ENCODE measurements at places on chromosomes 7 and 10.

- DNase-seq = no peak
Observed at GRCh38 chr10:125155101-125155500, 5.3 kb downstream of the CTBP2 start.

DNA sequence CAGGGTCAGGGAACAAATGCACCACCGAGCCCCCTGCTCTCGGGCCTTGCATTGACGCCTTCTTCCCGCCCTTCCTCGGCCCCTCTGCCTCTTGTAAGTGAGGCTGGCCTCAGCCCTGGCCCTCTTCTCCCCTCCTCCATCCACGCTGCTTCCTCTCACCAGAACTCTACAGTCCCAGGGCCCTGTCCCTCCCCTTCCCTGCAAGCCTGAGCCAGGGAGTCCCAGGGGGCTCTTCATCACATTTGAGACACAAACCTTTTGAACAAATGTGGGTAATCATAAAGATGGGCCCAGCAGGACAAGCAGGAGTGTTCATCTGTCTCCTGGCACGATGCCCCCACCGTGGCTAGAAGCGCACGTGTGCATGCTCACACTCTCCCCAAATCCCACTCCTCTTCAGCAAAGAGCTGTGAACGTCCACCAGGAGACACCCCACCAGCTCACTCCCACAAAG lies 57.7 kb downstream of the SLIT1 start:
- DNase-seq = no peak

DNA sequence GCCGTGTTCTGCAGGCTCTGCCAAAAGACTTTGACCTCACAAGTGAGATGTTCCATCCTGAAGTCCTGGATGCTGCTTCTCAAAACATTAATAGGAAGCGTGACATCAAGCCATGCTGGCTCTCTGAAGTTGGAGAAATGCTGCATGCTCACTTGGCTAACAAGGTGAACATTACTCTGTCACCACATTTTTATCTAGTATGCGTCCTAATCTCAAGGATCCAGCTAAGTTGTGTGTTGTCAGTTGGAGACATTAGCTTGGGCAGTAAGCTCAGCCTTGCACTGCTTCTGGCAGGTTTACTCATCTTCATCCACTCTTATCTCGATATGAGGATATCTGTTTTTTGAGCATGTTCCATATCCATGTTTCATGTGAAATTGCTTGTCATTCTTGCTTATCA lies 165.2 kb downstream of the SDK1 start:
- DNase-seq = no peak

GRCh38 chr7:112358513-112358912 lies 91.7 kb upstream of the IFRD1 start:
- DNase-seq = no peak

DNA sequence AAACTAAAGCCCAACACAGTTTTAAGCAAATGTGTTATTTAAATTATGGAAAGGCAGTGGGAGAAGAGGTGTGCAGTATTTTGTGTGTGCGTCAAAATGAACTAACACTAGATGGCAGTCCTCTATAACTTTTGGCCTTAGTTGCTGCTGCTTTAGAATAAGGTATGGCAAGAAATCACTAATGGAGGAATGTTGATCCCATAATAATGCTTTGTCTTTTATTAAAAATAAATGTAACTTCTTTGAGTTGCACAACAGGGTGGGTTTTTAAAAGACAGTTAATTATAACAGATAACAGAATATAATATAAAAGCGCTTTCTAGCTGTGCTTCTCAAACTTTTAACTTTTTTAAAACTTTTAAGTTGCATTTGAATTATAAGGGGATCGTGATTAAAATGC lies 56.4 kb downstream of the BBS9 start:
- DNase-seq = peak; percentile 9

DNA sequence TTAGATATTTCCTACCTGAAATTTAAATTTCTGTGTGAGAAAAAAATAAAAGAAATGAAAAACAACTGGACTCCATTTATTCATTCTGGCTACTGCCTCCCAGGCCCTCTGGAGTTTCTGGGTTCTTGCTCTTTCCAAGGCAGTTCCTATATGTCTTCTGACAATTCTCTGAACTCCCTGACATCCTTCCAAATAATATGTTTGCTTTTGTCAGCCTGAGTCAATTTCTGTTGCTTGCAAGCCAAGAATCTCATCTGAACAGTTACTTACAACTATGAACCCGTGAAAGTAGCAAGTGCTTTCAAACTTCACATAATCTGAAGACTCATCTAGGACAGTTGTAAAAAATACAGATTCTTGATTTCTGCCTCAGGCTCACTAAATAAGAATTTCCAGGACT lies 216.7 kb upstream of the NPVF start:
- DNase-seq = no peak

- DNase-seq = no peak
Observed at GRCh38 chr10:91171485-91171884, 49.0 kb upstream of the PCGF5 start.

- no peak for DNase-seq
Observed at GRCh38 chr7:6317797-6318438, 45.5 kb upstream of the CYTH3 start.

- DNase-seq = no peak
Observed at GRCh38 chr7:86665669-86666068, 22.0 kb downstream of the GRM3 start.

DNA sequence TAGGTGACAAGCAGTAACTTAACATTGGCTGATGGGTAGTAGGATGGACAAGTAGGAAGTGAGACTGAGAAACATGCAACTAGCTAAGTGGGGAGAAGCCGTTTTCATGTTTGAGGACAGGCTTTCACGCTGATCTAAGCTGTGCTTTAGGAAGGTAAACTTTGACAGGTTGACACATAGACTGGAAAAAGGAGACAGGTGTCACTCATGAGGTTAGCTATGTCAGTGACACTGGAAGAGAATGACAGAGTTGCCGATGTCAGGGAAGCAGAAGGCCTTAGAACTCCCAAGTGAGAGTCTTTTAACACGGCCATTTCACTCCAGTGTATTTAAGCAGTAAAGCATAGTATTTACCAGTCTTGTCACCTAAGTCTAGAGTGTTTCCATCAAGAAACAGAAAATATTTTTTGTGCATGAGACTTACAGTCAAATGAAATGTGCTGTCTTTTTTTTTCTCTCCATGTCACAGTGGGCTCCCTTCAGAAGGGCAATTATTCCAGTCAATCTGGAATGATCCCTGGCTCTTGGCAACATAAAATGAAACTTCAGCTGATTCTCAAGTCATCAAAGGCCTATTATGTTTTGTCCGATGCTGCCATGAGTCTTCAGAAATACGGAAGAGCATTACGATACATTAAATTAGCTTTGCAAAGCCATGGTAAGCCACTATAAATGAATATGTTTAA lies 20.6 kb downstream of the EDRF1 start:
- DNase-seq = no peak

DNA sequence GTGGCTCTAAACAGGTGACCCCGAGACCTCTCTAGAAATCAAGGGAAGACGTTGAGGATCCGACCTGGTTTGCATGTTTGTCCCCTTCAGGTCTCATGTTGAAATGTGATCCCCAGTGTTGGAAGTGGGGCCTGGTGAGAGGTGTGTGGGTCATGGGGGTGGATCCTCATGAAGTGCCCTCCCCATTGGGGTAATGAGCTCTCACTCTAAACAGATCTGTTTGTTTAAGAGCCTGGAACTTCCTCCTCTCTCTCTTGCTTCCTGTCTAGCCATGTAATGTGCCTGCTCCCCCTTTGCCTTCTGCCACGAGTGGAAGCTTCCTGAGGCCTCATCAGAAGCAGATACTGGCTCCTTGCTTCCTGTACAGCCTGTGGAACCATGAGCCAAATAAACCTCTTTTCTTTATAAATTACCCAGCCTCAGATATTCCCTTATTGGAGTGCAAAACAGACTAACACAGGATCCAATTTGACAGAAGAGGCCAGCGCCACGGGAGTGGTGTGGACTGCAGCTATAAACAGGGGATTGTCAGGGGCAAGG lies 10.8 kb upstream of the POLM start:
- no peak for DNase-seq

GRCh38 chr7:101179713-101180112 lies 380 bp downstream of the NAT16 start:
- DNase-seq = no peak

- no peak for DNase-seq
Observed at GRCh38 chr10:133133471-133134231, 26.4 kb upstream of the KNDC1 start.

DNA sequence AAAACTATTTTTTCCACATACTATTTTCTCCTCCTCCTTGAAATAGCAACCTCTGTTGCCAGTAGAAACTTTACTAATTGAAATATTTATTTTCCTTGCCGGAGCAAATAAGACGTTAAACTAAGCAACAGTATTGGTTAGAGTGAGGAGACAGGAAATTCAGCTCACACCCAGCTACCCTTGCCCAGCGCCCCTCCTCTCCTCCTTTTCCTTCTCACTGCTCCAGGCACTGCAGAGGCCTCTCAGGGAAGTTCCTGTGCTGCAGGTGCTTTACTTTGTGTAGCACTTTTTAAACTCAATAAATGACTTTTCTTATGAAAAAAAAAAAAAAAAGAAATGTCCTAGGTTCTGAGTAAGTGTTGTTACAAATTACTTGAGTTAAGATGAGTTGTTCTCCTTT lies 134.0 kb downstream of the SEMA3E start:
- no peak for DNase-seq

- DNase-seq = no peak
Observed at GRCh38 chr10:623477-624311, 65.8 kb downstream of the DIP2C start.

GRCh38 chr10:52950578-52950977 lies 178.0 kb upstream of the MBL2 start:
- DNase-seq = no peak

- DNase-seq = no peak
Observed at GRCh38 chr7:138992052-138992531, 10.9 kb upstream of the KIAA1549 start.

DNA sequence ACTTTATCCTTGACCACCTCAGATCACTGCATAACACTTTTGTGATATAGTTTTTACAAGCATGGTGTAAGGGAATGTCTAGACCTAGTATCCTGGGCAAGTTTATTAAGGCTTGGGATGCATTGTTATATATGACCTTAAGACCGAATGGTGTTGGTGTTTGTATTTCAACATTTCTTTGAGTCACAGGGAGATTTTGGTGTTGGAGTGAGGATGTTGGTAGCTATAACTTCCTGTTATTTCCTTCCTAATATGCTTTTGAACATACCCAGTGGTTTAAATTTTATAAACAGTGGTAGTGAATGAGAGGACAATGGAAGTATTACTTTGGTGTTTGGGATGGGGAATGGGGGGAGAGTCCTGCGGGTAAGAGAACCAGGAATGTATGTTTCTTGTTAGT lies 2.6 kb downstream of the EXOC4 start:
- no peak for DNase-seq

DNA sequence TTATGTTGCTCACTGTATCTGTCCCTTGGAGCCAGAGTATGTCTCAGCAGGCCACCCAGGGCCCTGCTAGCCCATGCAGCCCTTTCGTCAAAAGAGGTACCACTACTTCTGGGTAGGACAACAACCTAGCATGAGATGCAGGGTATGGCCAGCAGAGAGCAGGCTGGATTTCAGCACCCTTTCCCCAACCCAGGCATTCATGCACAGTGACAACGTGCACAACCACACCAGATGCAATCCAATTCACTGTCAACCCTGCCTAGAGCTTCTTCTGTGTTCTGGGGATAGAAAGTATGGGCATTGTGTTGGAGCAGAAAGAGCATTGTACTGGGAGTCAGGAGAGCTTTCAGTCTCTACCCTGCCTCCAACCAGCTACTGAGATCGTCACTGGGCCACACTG lies 37.9 kb downstream of the JAZF1 start:
- DNase-seq = no peak

DNA sequence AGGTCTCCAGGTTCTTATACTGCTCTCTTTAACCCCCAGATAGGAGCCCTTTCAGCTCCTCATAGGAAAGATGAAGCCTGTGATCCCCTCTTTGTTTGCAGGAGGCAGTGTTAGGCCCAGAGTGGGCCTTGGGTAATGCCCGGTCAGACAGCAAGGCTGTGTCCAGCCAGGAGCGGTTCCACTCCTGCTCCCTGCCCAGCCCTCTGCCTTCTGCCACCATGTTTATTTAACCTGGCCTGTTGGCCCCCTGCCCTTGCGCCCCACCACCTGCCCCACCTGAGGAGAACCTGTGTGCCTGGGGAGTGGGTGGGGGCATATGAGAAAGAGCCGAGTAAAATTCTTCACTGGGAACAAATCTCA lies 24.3 kb downstream of the CDH23 start:
- no peak for DNase-seq

DNA sequence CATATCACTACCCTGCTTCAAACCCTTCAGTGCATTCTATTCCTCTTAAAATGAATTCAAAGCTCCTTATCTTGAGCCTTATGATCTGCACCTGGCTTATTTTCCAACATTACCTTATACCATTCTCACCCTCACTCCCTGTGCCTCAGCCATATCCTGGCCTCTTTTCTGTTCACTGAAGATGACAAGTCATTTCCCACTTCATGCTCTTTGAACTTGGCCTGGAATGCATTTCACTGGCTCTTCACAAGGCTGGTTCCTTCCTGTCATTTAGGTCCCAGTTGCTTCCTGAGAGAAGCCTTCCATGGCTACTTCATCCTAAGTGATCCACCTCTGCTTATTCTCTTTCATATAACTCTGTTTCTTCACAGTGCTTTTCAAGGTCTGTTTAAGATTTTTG lies 3.2 kb upstream of the LIPF start:
- DNase-seq = no peak

Data from COR-L47 (cell line).